ENCODE measurements at places on chromosomes 5 and 9.

- DNase-seq, result peak; percentile 86
Measured at GRCh38 chr5:40437452-40437861, 242.3 kb upstream of the PTGER4 start.

GRCh38 chr9:126902210-126902609 lies 12.4 kb upstream of the RALGPS1 start:
- DNase-seq, result no peak

DNA sequence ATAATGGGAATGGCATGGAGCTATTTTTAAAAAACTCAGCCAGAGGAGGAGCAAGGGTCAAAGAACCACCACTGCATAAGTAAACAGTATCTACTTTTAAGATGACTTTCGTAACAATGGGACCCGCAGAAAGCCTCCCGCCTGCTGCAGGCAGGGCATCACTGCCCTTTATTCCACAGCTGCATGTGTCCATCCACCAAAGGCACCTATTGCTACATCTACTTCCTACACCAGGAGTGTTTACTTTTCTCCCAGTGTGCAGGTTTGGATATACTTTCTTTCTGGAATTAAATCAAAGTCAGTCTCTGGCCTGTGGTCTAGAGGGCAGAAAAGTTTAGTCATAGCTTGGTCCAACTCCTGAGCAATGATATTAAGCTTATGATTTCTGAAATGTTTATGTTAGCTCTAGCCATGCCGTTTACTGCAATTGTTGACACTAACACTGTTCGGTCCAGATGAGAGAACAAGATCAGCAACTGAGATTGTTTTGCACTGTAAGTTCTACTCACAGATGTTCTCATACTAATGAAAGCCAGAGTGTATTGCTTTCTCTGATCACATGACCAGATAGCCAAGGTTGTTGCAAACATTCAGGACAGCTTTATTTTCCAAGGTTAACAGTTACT lies 391.5 kb downstream of the FGF10 start:
- no peak for DNase-seq

- DNase-seq, result no peak
Measured at GRCh38 chr9:72681283-72681630, 159.8 kb downstream of the TMC1 start.

DNA sequence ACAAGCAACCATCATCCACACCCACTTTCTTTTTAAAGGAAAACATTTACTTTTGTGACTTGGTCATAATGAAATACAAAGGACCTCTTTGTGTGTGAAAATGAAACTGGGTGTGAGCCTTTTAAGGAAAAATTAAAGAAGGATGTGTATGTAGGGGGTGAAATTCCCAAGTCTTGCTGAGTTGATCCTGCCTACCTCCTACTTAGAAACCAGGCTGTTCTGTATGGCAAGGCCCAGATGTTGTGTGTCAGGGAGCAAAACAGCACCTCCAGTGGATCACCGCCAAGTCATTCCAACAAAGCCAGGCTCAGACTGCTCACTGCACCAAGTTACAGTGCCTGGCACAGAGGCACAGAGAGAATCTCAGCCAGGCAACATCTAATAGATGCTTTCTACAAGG lies 198.5 kb upstream of the FBN2 start:
- no peak for DNase-seq

- DNase-seq, result peak; percentile 72
Measured at GRCh38 chr5:15013654-15014463, 142.3 kb upstream of the ANKH start.

GRCh38 chr9:137157618-137158415 lies 12.0 kb downstream of the LRRC26 start:
- DNase-seq, result no peak

DNA sequence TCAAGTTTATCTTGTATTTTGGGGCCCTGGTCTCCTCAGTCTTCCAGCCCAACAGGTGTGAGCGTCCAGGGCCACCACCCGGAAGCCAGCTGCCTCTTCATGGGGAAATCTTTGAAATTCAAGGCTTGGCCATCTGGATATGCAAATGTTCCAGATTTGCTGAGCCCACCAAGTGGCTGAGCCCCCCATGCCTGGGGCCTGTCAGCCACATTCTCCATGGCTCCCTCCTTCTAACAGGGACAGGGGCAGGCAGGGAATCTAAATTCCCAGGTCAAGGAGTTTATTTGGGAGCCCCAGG lies 14.2 kb upstream of the CXXC5 start:
- no peak for DNase-seq

- DNase-seq, result no peak
Measured at GRCh38 chr5:121698690-121699089, 153.0 kb upstream of the FTMT start.

GRCh38 chr9:91562416-91562815 lies 138.8 kb upstream of the NFIL3 start:
- no peak for DNase-seq

- DNase-seq, result no peak
Measured at GRCh38 chr9:85702726-85703289, 38.9 kb downstream of the AGTPBP1 start.

GRCh38 chr5:135714126-135714894 lies 120.2 kb upstream of the SLC25A48 start:
- DNase-seq, result peak; percentile 41

DNA sequence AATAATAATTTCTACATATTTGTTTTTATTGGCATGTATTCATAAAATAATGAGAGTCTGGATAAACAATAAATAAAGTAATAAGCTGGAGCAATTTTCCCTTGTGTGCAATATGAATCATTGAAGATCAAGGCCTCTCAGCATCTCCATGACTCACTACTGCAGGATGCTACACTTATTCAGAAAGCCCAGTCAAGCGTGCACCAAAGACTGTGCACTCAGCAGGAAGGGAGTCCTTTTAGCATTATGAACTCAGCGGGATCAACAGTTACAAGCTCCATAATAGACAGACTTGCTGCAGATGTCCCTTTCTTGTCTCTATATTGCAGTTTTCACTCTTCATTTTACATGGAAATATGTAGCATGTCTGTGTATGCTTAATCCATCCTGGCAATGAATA lies 485.3 kb downstream of the CDH9 start:
- no peak for DNase-seq

Measured in EL (cell line).